Stimulated activated CD4-positive, alpha-beta T cell treated with anti-CD3 and anti-CD28 coated beads, TNF-alpha, amount 100 ng/mL, for 1 hour (primary cell): ENCODE measurements at places on chromosomes 4 and X.

DNA sequence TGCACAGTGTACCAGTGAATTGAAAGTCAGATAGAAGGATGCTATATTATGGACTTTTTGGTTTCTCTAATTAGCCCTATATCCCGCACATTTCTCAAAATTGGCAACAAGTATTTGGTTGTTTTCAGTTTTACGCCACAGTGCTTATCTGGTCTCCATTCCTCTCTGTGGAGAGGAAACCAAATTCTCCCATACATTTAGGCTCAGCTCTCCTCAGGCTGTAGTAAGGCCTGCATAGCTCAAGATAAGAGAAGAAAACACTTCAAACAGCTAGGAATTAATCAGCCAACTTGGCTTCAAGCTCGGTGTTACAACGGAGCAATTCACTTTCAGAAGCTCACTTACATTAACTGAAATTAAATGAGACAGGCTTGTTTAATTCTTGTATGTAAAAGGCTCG, 263.2 kb downstream of the PDHA2 start:
- no peak for DNase-seq

DNA sequence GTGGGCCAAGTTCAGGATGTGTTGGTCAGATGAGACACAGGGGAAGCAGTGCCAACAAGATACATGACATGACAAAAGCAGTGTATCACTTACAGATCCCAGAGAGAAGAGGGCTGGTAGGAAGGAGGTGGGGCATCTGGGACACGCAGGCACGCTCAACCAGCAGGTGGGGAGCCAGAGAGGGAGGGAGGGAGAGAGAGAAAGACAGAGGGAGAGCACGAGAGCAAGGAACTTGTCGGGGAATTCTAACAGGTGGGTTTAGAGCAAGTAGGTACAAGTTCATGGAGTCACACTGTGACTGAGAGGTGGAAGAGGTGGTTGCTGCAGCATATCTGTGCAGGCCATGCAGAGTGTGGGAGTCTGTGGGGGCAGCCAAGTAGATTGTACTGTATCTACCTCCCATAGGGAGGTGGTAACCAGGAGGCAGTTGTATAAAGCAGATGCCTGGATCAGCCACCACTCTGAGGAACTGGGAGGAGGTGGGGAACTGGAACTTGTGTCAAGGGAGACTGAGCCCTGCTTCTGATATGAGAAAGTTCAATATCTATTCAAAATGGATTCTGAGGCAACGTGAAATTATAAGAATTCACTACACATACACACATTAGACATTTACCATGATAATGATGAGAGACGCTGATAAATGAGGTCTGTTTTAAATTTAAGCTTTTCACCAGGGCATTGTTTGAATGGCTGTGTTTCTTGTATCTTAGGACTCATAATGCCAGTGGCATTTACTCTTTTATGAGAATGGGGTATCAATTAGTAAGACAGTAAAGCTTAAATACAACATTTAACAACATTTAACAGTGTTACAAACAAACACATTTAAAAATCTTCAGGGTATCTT, 43.7 kb downstream of the BBS12 start:
- no peak for DNase-seq

DNA sequence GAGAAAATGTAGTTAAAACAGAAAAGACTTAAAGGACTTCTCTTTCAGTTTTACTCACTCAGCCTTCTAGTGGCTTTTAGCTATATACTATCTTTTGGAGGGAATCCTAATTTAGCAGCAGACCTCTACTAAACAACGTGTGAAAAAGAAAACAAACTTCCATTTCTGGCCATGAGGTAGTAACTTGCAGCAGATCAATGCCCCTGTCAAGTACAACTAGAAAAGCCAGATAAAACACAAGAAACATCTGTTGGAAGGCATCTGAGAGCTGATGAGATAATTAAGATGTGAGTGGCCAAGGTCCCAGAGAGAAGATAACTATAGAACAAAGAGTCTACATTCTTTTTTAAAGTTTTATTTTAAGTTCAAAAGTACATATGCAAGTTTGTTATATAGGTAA, 101.7 kb downstream of the CORIN start:
- no peak for DNase-seq

GRCh38 chr4:147103403-147103946, 157.8 kb upstream of the TTC29 start:
- DNase-seq, result no peak

GRCh38 chrX:24395775-24396174, 35.3 kb downstream of the SUPT20HL1 start:
- no peak for DNase-seq

- no peak for DNase-seq
These were observed 126.6 kb downstream of the ASB9 start for GRCh38 chrX:15143050-15143824.

- no peak for DNase-seq
These were observed 654 bp downstream of the ATOH1 start for GRCh38 chr4:93828995-93829819.

- DNase-seq, result no peak
These were observed 35.5 kb downstream of the NCAPG start for GRCh38 chr4:17846266-17846665.

DNA sequence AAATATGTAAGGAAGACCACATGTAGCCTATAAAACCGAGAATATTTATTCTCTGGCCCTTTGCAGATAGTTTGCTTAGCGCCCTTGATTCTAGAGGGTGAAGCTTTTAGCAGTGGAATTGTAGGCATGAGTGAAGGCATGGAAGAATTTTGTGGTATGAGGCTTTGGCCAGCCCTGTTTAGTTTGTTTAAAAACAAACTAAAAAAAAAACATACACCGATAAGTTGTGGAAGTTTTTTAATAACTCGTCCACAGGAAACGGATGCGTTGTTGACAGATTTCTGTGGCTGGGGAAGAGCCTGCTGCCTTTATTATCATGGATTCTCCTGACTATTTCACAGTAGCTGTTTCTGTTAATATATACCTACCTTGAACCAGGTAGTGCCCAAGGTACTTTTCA, 194.7 kb upstream of the LNX1 start:
- no peak for DNase-seq

DNA sequence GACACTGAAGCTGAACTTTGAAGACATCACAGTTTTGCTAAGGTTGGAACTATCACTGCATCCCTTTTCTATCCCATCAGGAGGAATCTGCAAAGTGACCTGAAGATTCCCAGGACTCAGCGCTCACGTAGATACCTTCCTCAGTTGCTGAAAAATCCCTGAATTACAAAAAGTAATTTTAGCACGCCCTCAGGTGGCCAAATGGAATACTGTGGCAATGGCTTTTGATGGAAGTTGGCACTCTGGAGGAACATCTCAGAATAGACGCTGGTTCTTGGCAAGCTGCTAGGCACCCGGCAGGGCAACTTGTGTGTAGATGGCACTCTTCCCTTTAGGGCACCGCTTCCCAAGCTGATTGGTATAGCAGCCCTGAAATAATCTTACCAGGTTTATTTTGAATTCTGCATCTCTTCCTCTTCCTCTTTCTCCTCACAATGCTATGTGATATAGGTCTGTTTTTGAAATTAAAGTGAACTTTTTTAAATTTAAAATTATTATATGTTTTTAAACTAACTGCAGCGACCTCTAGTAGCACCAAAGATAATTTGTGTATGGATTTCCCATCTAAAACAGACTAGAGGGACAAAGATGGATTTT, 16.3 kb upstream of the ESX1 start:
- DNase-seq, result no peak

DNA sequence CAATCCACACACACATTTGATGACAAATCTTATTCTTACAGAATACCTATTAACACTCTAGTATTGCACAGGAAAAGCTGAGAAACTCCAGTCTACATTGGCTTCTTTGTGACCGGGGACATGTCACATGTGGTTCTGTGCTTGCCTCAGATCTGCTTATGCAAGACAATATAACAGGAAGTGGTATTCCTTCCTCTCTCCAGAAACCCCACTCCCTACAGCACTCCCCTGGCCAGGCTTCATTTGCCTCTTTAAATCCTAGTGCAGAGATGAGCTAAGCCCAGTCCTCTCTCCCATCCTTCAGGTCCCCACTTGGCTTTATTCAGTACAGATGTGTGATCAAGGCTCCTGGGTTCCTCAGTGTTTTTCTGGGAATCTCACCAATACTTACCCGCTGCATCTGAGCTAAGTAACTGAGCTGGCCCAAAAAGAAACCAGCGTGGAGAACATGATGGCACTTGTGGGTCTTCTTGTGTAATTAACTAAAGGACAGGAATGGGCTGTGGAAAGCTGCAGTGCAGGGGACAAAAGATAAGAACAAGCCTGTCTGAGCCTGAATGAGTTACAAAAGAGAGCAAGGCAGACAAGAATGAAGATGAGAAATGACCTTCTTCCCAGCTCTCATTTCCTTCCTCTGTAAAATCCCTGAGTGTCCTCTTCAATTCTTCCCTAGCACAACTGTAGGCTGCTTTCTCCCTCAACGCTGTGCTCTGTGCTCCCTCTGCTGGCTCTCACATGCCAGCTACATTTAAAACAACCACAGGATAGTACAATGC, 105.6 kb downstream of the HNRNPD start:
- DNase-seq, result no peak

DNA sequence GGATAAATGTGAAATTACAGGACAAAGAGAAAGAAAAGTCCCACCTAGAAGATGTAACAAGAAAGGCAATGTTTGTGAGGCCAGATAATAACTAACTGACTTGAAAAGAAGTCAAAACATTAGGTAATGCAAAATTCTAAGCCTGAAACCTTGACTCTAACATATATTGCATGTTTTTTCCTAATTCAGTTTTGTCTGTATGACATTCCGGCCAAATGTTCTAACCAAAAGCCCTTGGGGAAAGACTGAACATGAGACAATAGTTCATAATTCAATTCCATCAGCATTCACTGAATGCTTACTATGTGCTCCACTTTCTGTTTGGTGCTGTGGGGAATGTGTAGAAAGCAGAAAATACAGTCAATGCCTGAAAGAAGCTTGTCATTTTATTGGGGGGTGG, 84.8 kb upstream of the PLAC1 start:
- DNase-seq, result no peak

- no peak for DNase-seq
These were observed 63.7 kb upstream of the TXK start for GRCh38 chr4:48197643-48198237.

DNA sequence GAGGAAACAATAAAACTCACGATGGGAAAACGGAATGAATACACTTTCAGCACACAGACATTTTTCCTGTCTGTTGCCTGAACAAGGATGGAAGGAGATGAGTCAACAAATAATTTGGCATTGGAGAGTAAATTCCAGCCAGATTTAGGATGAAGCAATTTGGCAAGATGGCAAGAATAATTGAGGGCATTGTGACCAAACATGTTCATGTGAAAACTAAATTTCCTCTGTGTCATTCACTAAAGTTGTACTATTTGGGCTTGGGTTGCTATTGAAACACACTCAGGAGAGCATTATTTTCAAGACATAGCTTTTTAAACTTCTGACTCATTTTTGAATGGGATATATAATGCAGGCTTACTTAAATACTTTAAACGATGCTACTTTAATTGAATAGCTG, 1614.4 kb downstream of the PCDH19 start:
- no peak for DNase-seq

- no peak for DNase-seq
These were observed 123.3 kb downstream of the CLCN4 start for GRCh38 chrX:10280071-10280470.

DNA sequence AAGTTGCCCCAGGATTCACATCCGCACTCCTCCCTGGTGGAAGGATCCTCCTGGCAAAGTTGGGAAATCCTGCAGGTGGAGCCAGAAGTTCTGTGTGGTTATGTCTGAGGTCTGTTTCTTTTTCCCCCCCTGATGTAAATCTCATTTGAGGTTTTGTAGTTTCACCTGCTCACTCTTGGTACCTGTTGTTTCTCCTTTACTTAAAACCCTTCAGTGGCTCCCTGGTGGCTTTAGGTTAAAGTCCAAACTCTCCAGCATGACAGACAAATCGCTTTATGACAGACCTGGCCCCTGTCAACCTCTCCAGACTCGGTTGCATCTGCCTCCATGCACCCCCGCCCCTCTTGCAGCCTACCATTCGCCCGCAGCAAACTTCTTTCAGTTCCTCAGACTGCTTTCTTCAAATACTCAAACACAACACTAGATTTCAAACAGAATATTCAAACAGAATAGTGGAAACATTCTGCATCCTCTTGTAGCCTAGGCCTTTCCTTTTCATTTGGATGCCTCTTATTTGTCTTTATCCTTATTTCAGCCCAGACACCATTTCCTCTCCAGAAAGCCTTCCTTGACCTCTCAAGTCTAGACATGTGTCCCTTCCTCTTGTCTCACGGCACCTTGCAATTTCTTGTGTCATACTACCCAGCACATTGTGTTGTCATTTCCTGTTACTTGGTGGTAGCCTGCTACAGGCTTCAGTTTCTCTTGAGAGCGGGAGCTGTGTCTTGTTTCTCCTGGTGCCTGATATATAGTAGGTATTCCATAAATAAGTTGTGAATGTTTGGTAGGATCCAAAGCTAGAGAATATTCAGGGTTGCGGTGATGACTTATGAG, 24.8 kb downstream of the IL13RA1 start:
- DNase-seq, result no peak

DNA sequence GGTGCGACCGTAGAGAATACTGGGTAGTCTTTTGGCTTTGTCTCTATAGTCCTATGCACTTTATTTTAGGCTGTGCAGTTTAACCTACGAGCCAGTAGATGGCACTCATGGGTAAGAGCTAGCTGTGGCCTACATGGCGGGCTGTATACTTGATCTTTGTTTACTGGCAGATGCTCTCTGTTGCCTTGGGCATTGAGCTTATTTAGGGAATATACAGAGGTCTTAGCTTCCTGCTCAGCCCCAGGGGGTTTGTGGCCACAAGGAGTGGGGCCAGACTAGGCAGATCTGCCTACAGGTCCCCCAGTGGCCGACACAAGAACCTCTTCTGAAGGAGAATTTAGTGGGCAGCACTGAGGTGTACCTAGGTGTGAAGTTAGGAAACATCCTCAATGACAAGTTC, 227.6 kb upstream of the HDX start:
- no peak for DNase-seq

- DNase-seq, result no peak
These were observed 112.3 kb downstream of the ANAPC4 start for GRCh38 chr4:25489253-25489797.

- DNase-seq, result no peak
These were observed 371.7 kb downstream of the BCOR start for GRCh38 chrX:39725928-39726619.
